Posterior cingulate gyrus (tissue), 11 donors: ENCODE measurements at places on chromosomes 13 and 19.
A peak's percentile ranks its signal among the peaks of the same experiment; 100 is the strongest.

DNA sequence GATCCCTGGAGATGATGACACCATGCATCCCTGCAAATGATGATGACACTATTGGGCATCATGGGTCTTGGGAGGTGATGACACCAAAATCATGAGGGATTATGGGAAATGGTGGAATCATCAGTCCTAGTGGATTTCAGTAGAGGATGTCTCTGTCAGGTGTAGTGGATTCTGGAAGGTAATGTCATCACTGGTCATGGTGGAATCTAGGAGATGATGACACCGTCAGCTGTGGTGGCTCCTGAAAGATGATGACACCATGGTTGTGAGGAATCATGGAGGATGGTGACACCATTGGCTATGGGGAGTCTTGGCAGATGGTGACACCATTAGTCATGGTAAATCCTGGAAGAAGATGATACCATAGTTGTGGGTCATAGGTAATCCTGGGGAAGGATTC is 11.9 kb downstream of the SHISA7 start:
- DNase-seq, result no peak

GRCh38 chr13:113942591-113943103 is 31.2 kb downstream of the C13orf46 start:
- DNase-seq, result peak; percentile 65

GRCh38 chr13:34391076-34391475 is 551.0 kb upstream of the NBEA start:
- DNase-seq, result no peak

- no peak for DNase-seq
Observed at GRCh38 chr13:60150538-60150937, 13.2 kb downstream of the DIAPH3 start.

DNA sequence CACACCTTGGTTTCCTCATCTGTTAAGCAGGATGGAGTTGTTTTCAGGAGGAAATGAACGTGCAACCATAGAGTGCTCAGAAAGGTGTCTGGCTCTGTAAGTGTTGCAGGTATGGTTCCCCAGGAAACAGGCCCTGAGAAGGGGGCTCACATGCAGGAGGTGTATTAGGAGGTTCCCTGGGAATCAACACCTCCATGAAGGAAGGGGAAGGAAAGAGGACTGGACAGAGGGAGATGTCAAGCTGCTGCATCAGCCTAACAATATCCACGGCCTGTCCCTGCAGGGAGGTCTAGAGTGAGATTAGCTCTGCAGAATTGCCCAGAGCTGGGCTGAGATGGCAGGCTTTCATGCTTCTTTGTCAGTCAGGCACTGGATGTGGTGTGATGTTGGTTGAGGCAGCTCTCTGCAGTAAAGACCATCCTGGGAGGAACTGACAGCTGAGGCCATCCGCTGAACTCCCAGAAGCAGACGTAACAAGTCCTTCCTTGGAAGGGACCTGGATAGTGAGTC is 373.3 kb downstream of the ZNF536 start:
- no peak for DNase-seq

DNA sequence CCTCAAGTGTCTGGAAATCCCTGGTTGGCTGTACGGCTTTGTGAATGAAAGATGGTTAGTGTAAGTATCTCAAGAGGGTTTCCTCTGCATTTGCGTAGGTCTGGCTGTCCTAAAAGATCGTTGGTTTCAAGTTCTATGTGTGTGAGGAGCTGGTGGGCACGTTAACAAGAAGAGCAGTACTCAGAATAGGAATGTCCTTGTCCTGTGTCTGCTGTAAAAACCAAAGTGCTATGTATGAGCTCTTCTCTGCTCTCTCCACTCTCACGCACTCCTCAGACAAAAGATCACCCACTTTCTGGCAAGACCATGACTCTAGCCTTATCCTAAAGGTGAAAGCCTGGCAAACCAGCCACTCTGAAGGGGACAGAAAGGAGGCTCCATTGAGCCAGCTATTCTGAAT is 39.1 kb downstream of the USP12 start:
- no peak for DNase-seq

DNA sequence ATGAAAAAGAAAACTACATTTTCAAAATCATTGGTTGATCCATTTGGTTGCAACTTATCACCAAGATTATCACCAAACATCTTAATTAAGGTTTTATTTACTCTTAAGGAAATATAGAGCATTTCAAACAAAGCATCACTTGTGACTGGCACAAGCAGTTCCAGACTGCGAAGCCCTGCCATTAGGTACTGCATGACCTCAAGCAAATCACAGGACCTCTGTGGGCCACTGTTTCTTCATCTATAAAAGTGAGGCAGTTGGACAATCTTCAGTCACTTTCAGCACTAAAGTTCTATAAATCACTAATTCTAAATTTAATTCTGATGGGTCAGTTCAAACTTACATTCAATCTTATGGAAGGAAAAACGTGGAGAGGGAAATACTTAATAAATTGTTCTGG is 2.0 kb downstream of the ELF1 start:
- no peak for DNase-seq

GRCh38 chr19:23409392-23410048 is 14.2 kb upstream of the ZNF91 start:
- no peak for DNase-seq

GRCh38 chr13:100534147-100534843 is 54.3 kb downstream of the GGACT start:
- DNase-seq, result no peak

GRCh38 chr13:28499609-28500008 is 4.7 kb upstream of the FLT1 start:
- DNase-seq, result no peak

DNA sequence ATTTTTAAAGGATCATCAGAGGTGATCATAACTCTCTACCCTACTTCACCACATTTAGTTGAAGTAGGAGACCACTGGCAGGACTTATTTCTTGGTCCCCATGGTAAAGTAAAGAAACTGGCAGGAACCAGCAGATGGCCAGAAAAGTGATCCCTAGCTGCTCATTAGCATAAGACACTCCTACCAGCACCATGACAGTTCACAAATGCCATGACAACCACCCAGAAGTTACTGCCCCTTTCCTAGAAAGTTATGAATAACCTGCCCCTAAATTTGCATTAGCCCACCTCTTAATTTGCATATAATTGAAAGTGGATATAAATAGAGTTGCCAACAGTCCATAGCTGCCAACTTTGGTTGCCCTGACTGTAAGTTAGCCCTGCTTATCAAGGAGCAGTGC is 18.4 kb upstream of the RUBCNL start:
- DNase-seq, result no peak
